GM12878 (cell line): ENCODE measurements at places on chromosomes 2 and 18. TPM values are rescaled to one million over a fixed set of nuclear protein-coding genes. Genes with fewer than 3 reads are reported as not detected.

Gene RAB6C
- not detected in 2 replicates for total RNA-seq

Gene ABHD1
- total RNA-seq: 0.29 TPM in 1 of 2 replicates, not detected in the other

DNA sequence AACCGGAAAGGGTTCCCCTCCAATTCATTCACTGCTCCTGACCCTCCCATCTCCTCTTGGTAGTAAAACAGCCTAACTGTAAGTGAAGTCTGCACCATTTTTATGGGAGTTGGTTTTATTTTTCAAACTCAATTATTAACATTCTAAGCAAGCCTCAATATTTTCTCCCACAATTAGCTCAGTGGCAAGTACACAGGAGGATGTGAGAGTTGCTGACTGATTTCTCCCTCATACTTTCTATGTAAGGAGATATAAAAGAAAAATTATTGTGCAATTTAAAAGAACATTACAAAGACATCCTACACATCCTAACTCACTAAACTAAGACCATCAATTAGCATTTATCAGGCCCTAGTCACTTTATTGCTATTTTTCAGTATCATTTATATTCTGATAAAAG is 73.9 kb downstream of the PIAS2 start:
- DNase-seq: no peak
- peaks cover 6% of the 10 kb centered on the region for H3K4me1 ChIP-seq
- H3K36me3 ChIP-seq: no peaks in the 10 kb centered on the region
- no peaks in the 10 kb centered on the region for H3K27me3 ChIP-seq
- H3K4me3 ChIP-seq: no peak overlapping the region

DNA sequence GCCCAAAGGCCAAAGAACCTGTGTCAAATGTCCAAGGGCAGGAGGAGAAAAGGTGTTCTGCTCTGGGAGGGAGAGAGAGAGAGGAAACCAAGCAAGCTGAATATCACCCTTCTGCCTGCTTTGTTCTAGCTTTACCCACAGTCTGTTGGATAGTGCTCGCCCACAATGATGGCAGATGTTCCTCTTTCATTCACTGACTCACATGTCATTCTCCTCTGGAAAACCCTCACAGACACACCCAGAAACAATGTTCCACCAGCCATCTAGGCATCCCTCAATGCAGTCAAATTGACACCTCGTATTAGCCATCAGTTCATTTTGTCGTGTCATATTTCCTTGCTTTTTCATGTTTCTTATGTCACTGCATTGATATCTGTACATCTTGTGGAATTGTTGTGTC is 150.3 kb downstream of the UBR3 start:
- no peak for DNase-seq
- H3K27me3 ChIP-seq: no peaks in the 10 kb centered on the region
- no peaks in the 10 kb centered on the region for H3K4me1 ChIP-seq
- no peak overlapping the region for H3K4me3 ChIP-seq
- H3K36me3 ChIP-seq: no peaks in the 10 kb centered on the region; the same call in 1 of the 2 replicates

- H3K36me3 ChIP-seq: no peaks in the 10 kb centered on the region
- H3K4me1 ChIP-seq: peaks cover 43% of the 10 kb centered on the region
- peak; percentile 53 for DNase-seq
- no peak overlapping the region for H3K4me3 ChIP-seq
- no peaks in the 10 kb centered on the region for H3K27me3 ChIP-seq
- no peak overlapping the region for H3K27ac ChIP-seq
These were observed 69.9 kb downstream of the ODC1 start for GRCh38 chr2:10378189-10378588.

DNA sequence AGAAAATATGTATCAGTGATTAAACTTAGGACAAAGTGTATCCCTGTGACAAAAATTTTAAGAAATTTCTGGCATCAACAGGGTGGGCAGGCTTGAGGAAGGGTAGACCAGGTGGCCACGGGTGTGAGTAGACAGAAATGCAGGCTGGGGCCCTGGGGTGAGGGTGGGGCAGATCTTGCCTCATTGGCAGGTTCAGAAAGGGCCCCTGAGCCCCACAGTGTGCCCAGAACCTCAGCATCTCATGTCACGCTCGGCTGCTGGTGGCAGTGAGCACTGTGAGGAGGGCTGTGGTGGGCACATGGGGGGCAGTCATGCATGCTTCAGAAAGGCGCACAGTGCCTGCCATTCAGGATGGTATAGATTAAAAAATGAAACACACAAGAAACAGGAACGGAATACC is 7.6 kb upstream of the ASB18 start:
- no peak for DNase-seq
- H3K27me3 ChIP-seq: no peaks in the 10 kb centered on the region
- no peak overlapping the region for H3K4me3 ChIP-seq
- H3K27ac ChIP-seq: no peak overlapping the region
- H3K36me3 ChIP-seq: no peaks in the 10 kb centered on the region

DNA sequence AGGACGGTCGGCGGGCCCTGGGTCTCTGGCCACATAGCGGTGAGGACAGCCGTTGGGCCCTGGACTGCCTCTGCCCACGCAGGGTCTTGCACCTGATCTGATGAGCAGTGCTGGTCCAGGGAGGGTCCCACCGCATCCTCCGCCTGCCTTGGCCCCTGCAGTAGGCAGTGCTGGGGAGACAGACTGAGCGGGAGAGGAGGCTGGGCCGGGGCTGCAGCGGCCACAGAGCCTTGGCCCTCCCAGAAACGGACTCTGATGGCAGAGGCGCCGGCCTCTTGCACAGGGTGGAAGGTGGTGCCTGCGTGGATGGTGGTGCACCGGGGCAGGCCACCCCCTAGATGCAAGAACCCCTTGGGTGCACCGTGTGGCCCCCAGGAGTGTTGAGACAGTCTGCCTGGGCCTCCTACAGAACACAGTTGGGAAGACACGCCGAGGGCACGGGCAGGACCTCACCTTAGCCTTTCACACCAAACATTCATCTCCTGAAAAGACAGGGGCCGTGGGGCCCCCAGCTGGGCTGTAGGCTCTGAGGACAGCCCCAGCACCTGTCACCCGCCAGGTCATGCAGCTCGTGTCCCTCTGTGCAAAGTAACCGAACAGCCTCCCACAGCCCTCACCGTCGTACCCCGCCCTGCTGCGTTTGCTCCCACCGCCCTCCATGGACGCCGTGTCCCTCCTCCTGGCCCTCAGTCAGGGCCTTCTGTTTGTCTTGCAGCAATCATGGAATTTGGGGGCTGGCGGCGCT is 36.8 kb downstream of the NFATC1 start:
- H3K4me1 ChIP-seq: peaks cover 15% of the 10 kb centered on the region
- H3K4me3 ChIP-seq: no peak overlapping the region
- peaks cover 10% of the 10 kb centered on the region for H3K36me3 ChIP-seq
- no peak overlapping the region for H3K27ac ChIP-seq
- no peaks in the 10 kb centered on the region for H3K27me3 ChIP-seq
- no peak for DNase-seq
